ENCODE measurements at places on chromosomes 7 and 10.

DNA sequence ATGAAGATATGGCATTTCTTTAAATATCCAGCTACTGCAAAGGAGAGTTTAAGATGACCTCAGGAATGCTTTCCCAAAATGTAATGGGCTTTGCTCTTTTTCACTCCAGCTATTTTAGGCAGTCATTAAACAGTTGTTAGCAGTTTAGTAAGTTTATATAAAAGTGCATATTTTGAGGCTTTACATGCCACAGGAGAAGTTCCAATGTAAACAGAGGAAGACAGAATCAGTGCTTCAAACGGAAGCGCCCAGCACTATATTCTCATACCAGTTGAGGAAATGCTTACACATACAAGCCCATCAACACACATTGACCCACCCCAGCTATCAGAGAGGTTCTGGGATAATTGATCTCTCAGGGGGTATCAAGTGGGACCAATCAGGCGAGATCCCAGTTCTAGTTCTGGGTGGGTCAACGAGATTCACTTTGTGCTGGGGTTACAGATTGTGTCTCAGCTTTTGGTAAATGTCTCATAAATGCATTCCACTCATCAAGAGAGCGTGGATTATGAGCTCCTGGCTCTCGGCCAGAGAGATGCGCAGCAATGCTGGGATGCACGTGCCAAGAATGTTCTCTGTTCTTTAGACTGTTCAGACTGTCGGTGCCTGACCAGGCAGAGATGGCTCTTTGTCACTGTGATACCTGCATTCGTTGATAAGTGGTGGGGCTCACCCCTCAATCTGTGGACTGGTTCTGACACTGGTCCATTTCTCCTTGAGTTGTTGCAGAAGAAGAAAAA, 55.0 kb downstream of the CACNB2 start:
- DNase-seq, result no peak

DNA sequence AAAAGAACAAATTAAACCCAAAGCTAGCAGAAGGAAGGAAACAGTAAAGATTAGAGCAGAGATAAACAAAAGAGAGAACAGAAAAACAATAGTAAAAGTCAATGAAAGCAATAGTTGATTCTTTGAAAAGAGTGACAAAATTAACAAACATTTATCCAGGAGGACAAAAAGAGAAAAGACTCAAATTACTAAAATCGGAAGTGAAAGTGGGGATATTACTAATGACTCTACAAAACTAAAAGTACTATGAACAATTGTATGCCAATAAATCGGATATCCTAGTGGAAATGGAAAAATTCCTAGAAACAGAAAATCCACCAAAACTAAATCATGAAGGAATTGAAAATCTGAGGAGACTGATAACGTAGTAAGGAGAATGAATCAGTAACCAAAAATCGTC, 96.3 kb downstream of the SNX13 start:
- DNase-seq, result no peak

DNA sequence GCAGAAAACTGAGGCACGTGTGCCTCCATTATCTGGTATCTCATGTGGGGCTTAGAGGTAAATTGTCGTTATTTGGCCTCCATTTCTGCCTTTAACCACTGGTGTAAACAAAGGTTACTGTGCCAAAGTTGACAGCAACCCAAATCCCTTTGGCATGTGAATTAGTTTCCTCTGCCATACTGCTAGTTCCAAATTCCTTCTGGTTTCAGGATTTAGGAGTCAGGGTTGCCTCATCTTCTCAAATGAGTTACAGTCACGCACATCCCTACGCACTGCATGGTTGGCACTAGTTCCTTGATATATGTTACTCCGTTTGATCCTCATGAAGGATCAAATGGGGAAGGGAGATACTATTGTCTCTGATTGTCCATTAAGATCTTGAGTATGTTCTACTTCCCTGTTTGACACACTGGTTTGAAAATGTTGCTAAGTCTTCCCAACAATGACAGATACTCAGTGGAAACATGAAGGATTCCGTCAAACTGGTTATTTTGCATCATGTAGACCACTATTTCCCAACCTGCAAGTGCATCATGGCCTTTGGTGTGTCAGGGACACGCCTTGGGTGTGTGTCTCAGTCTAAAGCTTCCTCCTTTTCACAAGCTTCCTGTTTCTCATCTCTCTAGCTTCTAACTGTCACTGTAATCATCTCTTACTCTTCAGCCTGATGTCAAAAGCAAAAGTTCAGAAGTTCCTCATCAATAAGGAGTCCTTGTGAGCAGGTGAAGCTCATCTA, at the start of gene LIPN:
Gene LIPN, plus strand, starts transcription at position 655 of the 736 bp plus-strand sequence. CDS start 1,386 bp downstream, outside the sequence.
- peak; percentile 80 for DNase-seq

DNA sequence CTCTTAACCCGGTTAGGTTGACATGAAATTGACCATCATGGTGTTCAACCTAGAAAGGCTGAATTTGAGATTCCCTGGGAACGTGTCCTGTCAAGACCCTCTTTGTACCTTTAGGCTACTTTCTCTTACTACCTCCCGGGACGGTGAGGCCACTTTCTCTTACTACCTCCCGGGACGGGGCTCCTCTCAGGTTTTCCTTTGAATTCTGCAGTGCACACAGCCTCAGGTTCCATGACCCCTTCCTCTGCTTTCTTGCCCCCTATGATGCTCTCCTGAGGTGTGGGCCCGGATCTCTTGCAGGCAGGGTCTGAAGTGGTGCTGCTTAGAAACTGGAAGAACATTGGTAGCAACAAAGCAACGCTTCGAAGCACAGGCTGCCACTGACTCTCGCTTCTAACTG, 155.3 kb downstream of the CAMK1D start:
- no peak for DNase-seq

GRCh38 chr7:105617280-105618015, 36.2 kb upstream of the EFCAB10 start:
- DNase-seq, result no peak

DNA sequence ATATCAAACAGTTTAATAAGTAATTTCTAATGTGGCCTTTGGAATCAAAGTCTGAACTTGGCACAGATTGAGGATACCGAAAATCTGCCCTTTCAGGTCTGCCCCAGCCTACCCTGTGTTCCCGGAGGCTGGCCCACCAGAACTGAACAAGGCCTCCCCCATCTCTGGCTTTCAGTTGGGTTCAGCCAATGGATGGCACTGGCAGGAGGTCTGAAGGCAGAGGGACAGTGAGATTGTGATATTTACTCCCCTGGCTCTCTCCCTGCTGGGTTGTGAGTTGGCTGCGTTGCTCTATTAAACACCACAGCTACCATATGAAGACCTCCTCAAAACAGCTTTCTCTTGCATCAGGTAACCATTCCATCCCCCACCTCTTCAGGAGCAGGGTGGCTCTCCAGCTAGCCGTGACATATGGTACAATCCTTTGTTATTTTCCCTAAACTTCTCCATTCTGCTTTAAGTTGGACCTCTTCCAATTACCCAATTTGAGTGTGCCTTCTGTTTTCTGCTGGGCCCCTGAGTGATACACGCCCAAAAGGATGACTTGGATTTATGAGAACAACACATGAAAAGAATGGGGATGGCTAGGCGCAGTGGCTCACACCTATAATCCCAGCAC, 28.1 kb downstream of the DNMBP start:
- no peak for DNase-seq

DNA sequence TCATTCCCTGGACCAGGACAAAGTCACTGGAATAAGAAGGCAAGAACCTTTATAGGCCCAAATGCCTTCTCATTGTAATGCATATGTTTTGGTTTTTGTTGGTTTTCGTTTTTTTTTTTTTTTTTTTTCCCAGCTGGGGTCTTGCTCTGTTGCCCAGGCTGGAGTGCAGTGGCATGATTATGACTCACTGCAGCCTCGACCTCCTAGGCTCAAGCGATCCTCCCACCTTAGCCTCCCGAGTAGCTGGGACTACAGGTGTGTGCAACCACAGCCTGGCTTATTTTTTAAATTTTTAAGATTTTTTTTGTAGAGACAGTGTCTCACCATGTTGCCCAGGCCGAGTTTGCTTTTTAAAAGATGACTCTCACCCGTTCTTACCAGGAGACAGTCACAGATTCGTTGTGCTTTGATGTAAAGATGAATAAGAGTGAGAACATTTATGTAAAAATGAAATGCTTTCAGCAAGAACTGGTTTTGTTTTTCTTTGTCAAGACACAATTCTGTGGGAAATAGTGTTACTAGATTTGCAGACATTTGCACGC, 7.6 kb downstream of the IQCE start:
- DNase-seq, result no peak

DNA sequence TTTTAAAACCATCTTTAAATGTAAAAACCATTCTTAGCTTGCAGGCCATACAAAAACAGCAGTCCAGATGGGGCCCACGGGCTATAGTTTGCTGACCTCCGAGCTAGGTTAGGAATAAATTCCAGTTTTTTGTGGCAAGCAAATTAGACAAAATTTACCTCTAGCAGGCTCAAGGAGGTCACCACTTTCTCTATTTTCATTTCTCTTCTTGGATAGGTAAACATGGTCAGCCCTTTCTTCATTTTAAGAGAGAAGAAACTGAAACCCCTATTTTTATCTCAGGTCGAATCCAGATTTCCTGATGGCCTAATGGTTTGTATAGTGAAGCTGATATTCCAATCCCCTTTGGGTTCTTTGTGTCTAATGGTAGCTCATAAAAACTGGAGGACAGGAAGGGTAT, 10.7 kb downstream of the IKZF5 start:
- no peak for DNase-seq

DNA sequence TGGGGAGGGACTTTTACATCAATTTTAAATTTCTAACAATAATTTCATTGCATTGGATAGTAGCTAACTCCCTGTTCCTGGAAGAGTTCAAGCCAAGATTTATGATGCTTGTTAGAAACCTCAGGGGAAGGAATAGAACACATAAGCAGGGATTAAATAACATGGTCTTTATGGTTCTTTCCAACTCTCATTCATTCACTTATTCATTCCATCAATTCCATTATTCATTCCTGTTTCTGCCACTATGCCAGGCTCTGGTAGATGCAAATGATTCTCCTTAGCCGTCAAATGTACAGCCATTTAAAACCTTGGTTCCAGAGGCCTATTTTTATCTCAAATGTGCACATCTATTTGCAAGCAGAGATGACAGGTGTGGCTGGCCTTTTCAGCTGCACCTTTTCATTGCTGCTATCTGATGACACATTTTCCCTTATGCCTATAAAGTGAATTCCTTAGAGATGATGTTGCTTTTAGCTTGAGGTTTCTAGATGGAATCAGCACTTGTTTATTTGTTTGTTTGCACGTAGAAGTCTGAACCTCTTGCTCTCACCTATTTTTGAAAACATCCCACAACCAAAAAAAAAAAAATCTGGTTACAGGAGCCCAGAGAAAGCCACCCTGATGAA, 205.7 kb upstream of the IGFBP3 start:
- no peak for DNase-seq

DNA sequence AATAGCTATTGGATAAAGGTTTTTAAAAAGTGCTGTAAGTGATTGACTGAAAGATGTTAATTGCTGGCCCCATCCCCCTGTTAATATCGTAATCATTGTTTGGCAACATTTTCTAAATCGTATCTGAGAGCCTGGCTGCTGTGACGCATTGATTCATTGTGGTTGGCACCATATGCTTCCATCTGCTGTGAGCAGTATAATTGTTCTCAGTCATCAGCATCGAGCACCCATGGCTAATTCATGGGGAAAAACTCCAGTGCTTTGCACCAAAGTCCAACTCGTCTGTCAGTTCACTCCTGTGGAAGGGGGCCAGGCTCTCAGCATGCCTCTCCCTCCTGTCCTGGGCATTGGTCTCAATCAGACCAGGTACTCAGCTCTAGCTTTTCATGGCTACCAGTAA, 205.2 kb downstream of the STK31 start:
- no peak for DNase-seq

- no peak for DNase-seq
Observed at GRCh38 chr7:137609500-137609899, 237.3 kb downstream of the DGKI start.
